ENCODE measurements at places on chromosomes 13 and 19.

GRCh38 chr13:93774506-93774905 is 547.9 kb downstream of the GPC6 start:
- no peak overlapping the region for H3K27ac ChIP-seq
- no peak for DNase-seq
- no peaks in the 10 kb centered on the region for H3K36me3 ChIP-seq
- no peak overlapping the region for H3K4me3 ChIP-seq
- H3K4me1 ChIP-seq: no peaks in the 10 kb centered on the region

- no peak for DNase-seq
- H3K4me3 ChIP-seq: no peak overlapping the region
- H3K27me3 ChIP-seq: no peaks in the 10 kb centered on the region
- H3K27ac ChIP-seq: no peak overlapping the region
These were observed 3.2 kb upstream of the SACS start for GRCh38 chr13:23436680-23437079.

GRCh38 chr13:79382545-79383275 is 23.3 kb downstream of the RBM26 start:
- H3K27me3 ChIP-seq: no peaks in the 10 kb centered on the region
- H3K36me3 ChIP-seq: peaks cover 2% of the 10 kb centered on the region
- H3K27ac ChIP-seq: no peak overlapping the region
- H3K4me1 ChIP-seq: no peaks in the 10 kb centered on the region
- H3K4me3 ChIP-seq: no peak overlapping the region

DNA sequence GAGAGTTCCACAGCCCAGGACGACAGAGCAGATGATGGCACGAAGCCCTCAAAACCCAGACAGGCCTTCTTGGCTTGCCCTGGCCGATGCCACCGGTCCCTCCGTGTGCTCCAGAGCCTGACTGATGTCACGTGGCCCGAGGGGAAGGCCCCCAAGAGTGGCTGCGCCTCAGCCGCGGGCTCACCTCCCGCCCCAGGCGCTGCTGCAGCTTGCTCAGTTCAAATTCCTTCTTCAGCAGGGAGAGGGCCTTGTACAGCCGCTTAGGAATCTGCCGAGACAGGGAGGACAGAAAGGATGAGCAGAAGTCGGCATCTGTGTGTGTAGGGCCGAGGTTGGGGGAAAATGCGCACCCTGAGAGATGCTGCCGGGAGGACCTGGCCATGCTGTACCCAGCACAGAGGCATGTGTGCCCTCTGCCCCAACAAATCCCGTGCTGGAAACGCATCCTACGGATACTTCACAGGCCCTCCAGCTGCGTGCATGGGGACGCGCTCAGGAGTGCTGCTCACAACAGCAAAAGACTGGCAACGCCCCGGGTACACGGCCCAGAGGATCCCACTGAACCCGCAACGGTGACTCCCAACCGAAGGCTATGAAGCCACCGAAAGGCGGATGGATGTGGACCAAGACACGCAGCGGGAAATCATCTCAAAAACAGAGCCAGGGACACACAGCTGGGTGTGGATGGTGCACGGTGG is 12.9 kb downstream of the LONP1 start:
- DNase-seq: no peak
- no peak overlapping the region for H3K4me3 ChIP-seq

- no peak overlapping the region for H3K4me3 ChIP-seq
- H3K4me1 ChIP-seq: peaks cover 3% of the 10 kb centered on the region
- no peak for DNase-seq
- H3K27ac ChIP-seq: no peak overlapping the region
- no peaks in the 10 kb centered on the region for H3K27me3 ChIP-seq
These were observed 515 bp upstream of the ATXN8OS start for GRCh38 chr13:70107125-70107497.

- H3K27ac ChIP-seq: no peak overlapping the region
- DNase-seq: no peak
- peaks cover 7% of the 10 kb centered on the region for H3K4me1 ChIP-seq
- no peaks in the 10 kb centered on the region for H3K36me3 ChIP-seq
These were observed 5.0 kb downstream of the LRRC25 start for GRCh38 chr19:18392417-18392816.

DNA sequence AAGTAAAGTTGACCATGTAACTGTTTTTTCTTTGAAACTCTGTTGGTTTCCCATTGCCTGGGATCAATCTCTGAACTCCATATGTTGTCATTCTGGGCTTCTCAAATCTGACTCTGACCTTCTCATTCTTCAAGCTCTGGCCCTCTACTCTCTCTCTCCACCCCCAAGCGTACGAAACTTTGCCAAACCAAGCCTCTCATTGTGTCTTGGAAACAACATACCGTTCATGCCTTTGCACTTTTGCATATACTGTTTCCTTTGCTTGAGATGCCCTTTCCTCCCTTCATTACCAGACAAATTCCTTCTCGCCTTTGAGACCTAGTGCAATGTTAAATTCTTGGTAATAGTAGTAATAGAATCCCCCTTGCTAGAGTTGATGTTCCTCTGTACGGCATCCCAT is 113.7 kb downstream of the OLFM4 start:
- H3K4me1 ChIP-seq: peaks cover 8% of the 10 kb centered on the region
- DNase-seq: no peak
- no peaks in the 10 kb centered on the region for H3K27me3 ChIP-seq
- H3K36me3 ChIP-seq: no peaks in the 10 kb centered on the region
- H3K4me3 ChIP-seq: no peak overlapping the region

DNA sequence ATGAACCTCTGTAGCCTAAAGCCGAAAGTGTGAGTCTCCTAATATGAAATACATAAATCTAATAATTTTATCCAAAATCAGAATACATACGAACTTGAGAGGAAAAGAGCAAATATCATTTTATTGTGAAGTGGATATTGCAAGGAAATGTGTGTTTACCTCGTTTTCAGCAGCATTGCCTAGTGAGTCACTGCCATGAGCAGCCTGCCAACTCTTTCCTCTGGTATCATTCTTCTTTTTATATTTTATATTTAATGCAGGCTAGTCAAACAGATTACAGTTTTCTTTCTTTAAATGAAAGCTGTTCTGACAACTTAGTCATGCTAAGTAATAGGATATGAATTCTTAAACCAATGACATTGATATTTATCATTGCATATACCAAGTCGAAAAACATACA is 44.2 kb downstream of the EDNRB start:
- no peaks in the 10 kb centered on the region for H3K36me3 ChIP-seq
- no peaks in the 10 kb centered on the region for H3K4me1 ChIP-seq
- no peaks in the 10 kb centered on the region for H3K27me3 ChIP-seq
- no peak overlapping the region for H3K4me3 ChIP-seq

DNA sequence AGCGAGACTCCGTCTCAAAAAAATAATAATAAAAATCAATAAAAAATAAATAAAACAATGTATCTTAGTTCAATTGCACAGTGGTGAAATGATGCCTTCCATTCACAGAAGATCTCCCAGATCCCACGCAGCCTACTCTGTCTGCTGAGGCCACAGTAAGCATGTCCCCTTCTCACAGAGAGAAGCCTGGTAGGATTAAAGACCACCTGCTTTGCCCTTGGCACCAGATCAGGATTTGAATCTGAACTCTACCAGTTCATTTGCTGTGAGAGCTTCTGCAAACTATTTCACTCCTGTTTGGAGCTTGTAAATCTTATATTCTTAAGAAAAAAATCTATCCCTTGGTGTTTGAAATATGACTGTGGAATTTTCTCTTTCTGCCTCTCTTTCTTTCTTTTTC is 2.2 kb upstream of the SLC7A1 start:
- H3K4me3 ChIP-seq: no peak overlapping the region
- peaks cover 8% of the 10 kb centered on the region for H3K4me1 ChIP-seq
- no peaks in the 10 kb centered on the region for H3K36me3 ChIP-seq
- H3K27me3 ChIP-seq: peaks cover 9% of the 10 kb centered on the region
- no peak overlapping the region for H3K27ac ChIP-seq

DNA sequence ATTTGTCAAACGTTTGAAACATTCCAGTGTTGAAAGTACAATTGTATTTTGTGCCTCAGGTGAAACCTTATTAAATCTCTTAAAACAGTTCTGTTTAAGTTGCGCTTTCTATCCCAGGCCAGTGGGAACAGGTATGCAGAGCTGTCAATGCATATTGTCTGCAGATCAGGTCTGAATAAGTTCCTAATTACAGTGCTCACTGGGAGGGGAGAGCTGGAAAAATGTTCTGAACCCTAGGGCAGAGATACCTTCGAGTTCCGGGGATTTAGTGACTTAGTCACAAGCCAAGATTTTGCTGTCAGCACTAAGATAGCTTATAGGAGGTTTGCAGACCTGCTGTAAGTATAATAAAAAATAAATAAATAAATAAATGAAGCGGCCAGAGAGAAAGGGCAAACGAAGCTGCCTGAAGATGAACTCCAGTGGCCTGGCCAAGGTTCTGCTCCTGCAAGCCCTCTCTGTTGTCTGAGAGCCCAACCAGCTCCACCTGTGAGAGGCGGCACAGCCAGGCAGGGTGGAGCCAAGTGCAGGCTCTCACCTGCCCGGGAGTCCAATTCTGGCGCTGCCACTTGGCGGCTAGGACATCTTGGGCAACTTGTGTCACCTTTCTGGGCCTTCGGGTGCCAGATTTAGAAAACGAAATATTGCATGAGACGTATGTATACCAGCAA is 97.9 kb upstream of the SLC7A1 start:
- no peak for DNase-seq
- H3K4me3 ChIP-seq: no peak overlapping the region
- H3K4me1 ChIP-seq: no peaks in the 10 kb centered on the region
- H3K27ac ChIP-seq: no peak overlapping the region
- no peaks in the 10 kb centered on the region for H3K36me3 ChIP-seq

- peak overlapping the region; percentile 70 for H3K27ac ChIP-seq
- no peaks in the 10 kb centered on the region for H3K27me3 ChIP-seq
- no peaks in the 10 kb centered on the region for H3K36me3 ChIP-seq
- H3K4me1 ChIP-seq: no peaks in the 10 kb centered on the region
- H3K4me3 ChIP-seq: no peak overlapping the region
- DNase-seq: peak; percentile 35
These were observed 25.2 kb upstream of the IGSF23 start for GRCh38 chr19:44587963-44588770.

GRCh38 chr19:18173572-18174288 is at the start of gene IFI30:
Gene IFI30 (plus strand): TSS chr19:18173813. CDS start chr19:18173842, 29 bp downstream.
- DNase-seq: peak; percentile 75
- no peaks in the 10 kb centered on the region for H3K36me3 ChIP-seq
- peak within 1 kb of the TSS; percentile 55 for H3K4me3 ChIP-seq
- H3K4me1 ChIP-seq: no peaks in the 10 kb centered on the region
- no peaks in the 10 kb centered on the region for H3K27me3 ChIP-seq
- peak within 1 kb of the TSS; percentile 86 for H3K27ac ChIP-seq

DNA sequence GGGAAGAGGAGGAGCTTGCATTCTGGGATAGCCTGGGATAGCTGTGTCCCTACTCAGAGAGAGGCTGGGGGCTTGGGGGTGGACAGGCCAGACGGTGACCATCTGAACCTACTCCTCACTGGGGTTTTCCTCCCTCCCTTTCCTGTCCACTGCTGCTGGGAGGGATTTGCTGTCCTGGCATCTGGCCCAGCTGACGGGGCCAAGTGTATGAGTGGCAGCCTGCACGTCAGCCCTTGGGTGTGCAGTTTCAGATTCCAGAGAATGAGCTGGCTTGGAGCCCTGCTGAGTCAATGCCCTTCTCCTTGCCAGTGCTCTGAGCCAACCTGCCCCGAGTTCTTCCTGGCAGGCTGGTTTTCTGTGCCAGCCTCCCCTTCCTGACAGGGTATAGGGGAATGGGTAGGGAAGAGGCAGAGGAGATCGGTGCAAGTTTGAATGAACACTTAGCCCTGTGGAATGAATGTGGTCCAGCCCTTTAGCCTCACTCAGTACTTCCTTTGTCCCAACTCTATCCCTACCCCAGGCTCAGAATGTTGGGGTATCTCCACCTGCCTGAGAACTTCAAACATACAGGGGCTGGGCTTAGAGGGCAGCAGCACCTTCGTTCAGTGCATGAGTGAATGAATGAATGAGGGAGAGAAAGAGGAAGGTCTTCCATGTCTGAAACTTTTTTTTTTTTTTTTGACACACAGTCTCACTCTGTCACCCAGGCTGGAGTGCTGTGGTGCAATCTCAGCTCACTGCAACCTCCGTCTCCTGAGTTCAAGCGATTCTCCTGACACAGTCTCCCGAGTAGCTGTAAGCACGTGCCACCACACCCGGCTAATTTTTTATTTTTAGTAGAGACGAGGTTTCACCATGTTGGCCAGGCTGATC is 1.8 kb upstream of the ANGPTL4 start:
- H3K4me1 ChIP-seq: peaks cover 30% of the 10 kb centered on the region
- H3K36me3 ChIP-seq: no peaks in the 10 kb centered on the region
- no peak overlapping the region for H3K4me3 ChIP-seq
- peak; percentile 97 for DNase-seq
- H3K27me3 ChIP-seq: peaks cover 4% of the 10 kb centered on the region

DNA sequence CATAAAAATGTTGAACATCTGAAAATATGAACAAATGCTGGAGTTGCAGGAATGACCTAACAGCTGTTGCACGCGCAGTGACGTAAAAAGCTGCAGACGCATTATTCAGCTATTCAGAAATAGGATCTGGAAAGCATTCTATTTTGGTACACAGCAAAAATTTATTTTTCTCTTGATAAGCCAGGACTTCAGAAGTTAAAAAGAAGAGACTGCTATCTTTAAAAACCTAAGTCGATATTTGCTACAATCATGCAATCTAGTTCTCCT is 36.9 kb upstream of the STARD13 start:
- H3K27me3 ChIP-seq: no peaks in the 10 kb centered on the region
- H3K4me3 ChIP-seq: no peak overlapping the region
- H3K27ac ChIP-seq: no peak overlapping the region
- peaks cover 31% of the 10 kb centered on the region for H3K4me1 ChIP-seq
- H3K36me3 ChIP-seq: no peaks in the 10 kb centered on the region

- H3K4me1 ChIP-seq: no peaks in the 10 kb centered on the region
- H3K27me3 ChIP-seq: no peaks in the 10 kb centered on the region
- DNase-seq: no peak
- no peak overlapping the region for H3K27ac ChIP-seq
These were observed 25.7 kb upstream of the TPTE2 start for GRCh38 chr13:19586904-19587634.

GRCh38 chr13:48838193-48838973 is 137.3 kb upstream of the FNDC3A start:
- H3K4me1 ChIP-seq: no peaks in the 10 kb centered on the region
- H3K27me3 ChIP-seq: no peaks in the 10 kb centered on the region
- peak; percentile 80 for DNase-seq
- H3K4me3 ChIP-seq: no peak overlapping the region
- no peak overlapping the region for H3K27ac ChIP-seq

DNA sequence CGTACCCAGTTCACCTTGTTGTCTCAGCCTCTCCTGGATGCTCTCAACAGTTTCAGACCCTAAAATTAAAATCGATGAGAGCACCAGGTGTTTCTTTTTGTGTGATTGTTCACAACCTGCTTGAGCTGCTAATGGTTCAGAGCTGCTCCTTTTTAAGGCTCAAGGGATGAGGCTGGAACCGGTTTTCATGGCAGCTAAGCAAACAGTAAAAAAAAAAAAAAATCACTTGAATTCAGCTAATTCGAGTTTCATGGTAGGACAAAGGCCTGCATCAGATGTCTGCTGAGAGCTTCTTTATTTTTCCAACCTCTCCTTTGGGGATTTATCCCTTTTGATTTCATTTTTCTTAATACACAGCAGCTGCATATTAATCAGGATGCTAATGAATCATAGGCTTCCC is 6.5 kb downstream of the SYCE2 start:
- H3K4me1 ChIP-seq: peaks cover 8% of the 10 kb centered on the region
- no peaks in the 10 kb centered on the region for H3K27me3 ChIP-seq
- DNase-seq: no peak
- H3K4me3 ChIP-seq: no peak overlapping the region
